A172 (cell line): ENCODE measurements at places on chromosomes 2 and 18. TPM values are rescaled to one million over a fixed set of nuclear protein-coding genes. Genes with fewer than 3 reads are reported as not detected.

- DNase-seq, result no peak
These were observed 75.8 kb downstream of the LNPK start for GRCh38 chr2:175926272-175926671.

DNA sequence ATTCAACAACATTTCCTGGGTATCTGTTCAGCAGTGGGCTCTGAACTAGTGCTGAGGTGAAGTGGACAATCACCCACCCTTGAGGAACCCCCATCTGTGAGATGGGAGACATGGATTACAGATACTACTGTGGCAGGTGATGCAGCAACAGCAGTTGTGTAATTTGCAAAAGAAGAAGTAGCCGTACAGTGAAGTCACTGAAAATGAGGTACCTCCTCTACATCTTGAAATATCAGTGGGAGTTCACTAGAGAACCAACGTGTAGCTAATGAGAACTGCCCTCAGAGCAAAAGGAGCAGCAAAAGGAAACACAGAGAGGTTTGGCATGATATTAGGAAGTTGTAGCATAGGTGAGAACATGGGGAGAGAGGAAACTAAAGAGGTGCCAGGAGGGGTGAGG, 41.3 kb downstream of the VSNL1 start:
- DNase-seq, result no peak

- no peak for DNase-seq
These were observed 374.9 kb downstream of the LRRTM1 start for GRCh38 chr2:79929624-79930023.

Gene SRSF7
- total RNA-seq, result 298 and 318 TPM in 2 replicates
